ENCODE measurements at places on chromosomes 1 and 21. TPM values are rescaled to one million over a fixed set of nuclear protein-coding genes. Genes with fewer than 3 reads are reported as not detected.

S100A12 gene
- not detected for total RNA-seq

TMEM82 gene
- not detected for total RNA-seq

ST6GALNAC3 gene
- 23.7 TPM for total RNA-seq

GNG4 gene
- not detected for total RNA-seq

SLC45A1 gene
- total RNA-seq: 1.5 TPM

CITED4 gene
- total RNA-seq: 7.1 TPM

GON4L gene
- total RNA-seq: 22.0 TPM

PTGS2 gene
- 3.4 TPM for total RNA-seq

PRAMEF25 gene
- not detected for total RNA-seq

C4BPB gene
- 0.28 TPM for total RNA-seq

KLHDC8A gene
- not detected for total RNA-seq

OR2AK2 gene
- not detected for total RNA-seq

SH2D1B gene
- total RNA-seq: not detected

FAM110D gene
- 2.5 TPM for total RNA-seq

TIMM17A gene
- 79.8 TPM for total RNA-seq

PLPPR5 gene
- not detected for total RNA-seq

All from endothelial cell of coronary artery (primary cell).